ENCODE measurements at places on chromosomes 7 and 10.

DNA sequence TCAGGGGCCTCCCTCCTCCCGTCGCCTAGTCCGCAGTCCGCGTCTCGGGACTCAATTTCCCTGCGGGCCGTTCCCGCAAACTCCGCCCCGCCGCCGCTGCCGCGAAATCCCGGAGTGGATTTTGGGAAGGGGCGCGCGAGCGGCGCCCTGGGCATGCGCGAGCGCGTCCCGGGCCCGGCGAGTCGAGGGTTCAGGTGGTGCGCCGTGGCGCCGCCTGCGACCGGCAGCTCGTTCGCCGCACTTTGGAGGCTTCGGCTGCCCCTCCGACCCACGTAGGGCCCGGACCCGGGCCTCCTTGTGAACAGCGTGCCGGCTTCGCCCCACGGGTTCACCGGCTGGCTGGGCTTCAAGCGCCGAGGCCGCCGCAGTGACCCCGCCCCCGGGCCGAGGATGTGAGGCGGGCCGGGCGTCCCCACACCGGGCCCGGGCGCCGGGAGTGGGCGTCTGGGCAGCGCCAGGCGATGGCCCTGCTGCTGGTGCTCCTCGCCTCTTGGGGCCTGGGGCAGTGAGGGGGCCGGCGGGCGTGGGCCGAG is at the start of gene PLEKHA8:
TSS of gene PLEKHA8 (plus strand) at position 197 of the 533 bp plus-strand sequence. CDS start 351 bp downstream, outside the sequence.
- DNase-seq: peak; percentile 93

DNA sequence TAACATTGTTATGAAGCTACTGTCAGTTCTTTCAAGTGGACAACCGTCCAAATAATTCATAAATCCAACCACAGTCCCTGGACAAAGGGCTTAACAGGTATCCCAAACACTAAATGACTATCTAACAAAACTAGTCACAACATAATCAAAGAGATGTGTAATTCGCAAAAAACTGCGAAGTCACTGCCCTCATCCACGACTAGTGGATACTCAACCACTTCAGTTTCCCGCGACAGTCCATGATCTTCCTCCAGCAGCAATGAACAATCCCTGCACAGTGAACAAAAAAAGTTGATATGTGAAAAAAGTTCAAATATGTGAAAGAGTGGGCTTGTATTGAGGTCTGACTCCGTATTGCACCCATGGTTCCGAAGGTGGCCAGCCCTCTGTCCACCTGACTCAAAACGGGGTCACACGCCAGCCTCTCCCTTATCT is 287 bp downstream of the DCLRE1A start:
- no peak for DNase-seq

DNA sequence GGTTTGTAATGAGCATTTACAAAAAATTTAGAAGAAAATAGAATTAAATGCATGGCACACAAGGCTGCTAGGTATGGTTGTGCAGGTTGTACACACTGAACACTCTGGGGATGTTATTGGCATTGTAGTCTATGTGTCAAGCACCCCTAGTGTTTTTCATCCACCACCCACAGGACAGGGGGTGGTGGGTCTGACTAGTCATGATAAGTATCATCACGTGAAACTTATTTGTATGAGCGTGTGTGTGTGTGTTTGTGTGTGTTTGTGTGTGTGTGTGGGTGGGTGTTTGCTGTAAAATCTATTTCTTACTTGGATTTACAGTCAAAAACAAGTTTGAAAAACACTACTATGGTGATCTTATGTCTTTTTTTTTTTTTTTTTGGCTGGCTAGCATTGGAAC is 66.5 kb downstream of the MAP3K8 start:
- no peak for DNase-seq

DNA sequence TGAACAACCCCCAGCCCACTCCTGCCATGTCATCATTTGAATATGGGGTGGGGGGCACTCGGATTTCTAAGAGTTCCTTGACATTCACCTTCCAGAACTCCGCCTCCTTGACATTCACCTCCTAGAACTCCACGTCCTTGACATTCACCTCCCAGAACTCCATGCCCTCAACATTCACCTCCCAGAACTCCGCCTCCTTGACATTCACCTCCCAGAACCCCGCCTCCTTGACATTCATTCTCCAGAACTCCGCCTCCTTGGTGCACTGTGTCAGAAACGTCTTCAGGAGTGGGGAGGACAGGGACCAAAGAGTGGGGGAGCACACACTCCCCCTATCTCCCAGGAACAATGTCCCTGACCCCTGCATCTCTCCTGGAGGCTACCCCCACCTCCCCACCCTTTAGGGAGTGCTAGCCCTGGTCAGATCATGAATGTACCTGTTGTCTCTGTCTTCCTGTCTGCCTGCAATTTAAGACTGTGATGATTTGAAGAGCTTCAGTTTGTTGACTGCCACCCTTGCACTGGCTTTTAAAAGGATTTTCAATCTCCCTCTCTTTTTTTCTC is 110.1 kb downstream of the NPTX2 start:
- DNase-seq: peak; percentile 74

DNA sequence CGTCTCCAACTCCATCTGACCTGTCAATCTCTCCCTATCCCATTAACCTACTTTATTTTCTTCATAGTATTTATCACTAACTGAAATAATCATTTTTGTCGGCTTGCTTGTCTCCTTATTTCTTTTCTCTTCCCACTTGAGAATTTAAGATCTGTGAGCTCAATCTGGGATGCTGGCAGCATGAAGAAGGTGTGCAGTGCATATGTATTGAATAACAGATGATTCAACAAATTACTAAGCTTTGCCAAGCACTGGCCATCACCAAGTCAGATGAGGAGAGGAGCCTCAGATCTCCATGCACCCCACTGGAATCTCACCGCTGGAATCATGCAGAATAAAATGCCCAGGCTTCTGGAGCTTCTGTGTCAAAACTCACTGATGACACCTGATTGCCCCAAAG is 47.6 kb upstream of the PPP1R3C start:
- DNase-seq: no peak

GRCh38 chr10:33790521-33791271 is 456.2 kb upstream of the NRP1 start:
- DNase-seq: no peak

DNA sequence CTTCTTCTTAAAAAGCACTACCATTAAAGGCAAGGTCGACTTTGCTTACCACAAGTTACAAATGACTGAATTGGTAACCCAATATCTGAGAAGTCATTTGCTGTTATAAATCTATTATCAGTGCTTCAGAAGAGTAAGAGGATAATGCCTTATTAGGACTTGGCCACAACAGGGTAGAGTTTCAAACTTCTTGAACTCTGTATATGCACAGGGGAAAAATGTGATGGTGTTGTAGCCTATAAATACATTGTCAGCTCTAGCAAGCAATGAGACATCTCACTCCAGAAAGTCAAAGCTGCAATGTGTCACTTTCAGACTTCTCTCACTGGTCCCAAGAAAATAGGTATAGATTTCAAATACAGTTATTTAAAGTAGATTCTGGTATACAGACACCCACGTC is 9.3 kb downstream of the TFEC start:
- no peak for DNase-seq

- no peak for DNase-seq
These were observed 24.5 kb upstream of the CELF2 start for GRCh38 chr10:10992961-10993714.

GRCh38 chr7:77867537-77867865 is 68.9 kb downstream of the PHTF2 start:
- DNase-seq: no peak

GRCh38 chr10:32388258-32389027 is 41.5 kb upstream of the EPC1 start:
- DNase-seq: no peak

DNA sequence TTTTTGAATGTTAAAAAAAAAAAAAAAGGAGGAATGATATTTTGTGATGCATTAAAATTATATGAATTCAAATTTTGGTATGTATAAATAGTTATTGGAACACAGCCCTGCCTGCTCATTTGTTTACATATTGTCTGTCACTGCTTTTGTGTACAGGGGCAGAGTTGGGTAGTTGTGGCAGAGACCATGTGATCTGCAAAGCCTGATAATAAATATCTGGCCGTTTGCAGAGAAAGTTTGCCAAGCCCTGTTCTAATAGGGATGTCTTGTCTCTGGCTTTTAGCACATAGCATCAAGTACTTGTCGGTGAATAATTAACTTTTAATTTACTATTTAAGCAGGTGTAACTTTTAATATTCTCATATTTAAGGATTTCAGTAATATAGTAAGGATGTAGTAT is 19.8 kb downstream of the TSPAN13 start:
- no peak for DNase-seq

All from H9 (cell line).